Suppressor macrophage treated with lipopolysaccharide for 1 hour (primary cell): ENCODE measurements at places on chromosomes 16 and 17.

DNA sequence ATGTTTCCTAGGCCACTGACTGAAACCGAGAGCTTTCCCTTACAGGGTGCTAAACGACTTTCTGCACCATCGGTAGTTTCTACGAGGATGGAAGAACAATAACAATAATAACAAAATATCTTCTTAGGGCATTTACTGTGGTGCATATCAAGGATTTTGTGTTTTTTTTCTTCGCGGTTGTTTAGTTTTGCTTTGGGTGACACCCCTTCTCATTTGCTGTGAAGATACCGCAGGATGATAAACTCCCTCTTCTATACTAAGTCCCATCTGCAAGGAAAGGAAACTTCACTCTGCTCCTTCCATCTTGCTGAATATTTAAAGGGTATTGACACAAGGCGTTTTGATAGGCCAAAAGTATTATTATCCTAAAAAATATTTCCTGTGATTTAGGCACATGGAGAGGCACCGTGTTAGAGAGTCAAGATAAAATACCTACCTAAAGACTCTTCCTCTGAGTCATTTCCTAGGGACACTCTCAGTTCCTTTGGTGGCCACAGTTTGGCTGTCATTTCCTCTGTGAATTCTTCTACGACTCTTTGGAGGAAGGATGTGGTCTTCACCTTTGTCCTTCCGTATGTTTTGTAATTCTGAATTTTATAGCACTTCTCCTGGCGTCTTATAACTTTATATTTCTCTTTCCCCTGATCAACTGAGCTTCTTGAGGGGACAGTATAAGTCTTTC, 318.8 kb downstream of the CDH13 start:
- no peak for DNase-seq

DNA sequence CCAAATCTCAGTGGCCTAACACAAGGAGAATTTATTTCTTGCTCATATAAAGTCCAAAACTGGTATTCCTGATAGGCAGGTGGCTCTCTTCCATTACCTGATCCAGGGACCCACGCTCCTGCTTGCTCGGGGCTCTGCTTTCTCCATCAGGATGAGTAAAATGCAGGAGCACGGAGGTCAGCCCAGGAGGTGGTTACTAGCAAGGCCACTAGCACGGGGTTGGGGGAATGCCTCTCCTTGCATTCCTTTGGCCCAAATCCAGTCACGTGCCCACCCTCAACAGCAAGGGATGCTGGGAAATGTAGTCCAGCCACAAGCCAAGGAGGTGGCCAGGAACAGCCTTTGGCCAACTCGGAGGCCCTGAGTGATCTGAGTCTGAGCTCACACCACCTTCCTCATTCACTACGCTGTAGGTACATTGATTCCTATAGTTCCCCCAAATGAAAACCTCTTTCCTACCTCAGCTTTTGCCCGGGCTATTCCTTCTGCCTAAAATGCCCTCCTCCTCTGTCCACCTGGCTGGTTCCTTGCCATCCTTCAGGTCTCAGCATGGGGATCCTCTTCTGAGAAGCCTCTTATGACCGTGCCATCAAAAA, 38.3 kb upstream of the HAPSTR1 start:
- DNase-seq: peak; percentile 73

DNA sequence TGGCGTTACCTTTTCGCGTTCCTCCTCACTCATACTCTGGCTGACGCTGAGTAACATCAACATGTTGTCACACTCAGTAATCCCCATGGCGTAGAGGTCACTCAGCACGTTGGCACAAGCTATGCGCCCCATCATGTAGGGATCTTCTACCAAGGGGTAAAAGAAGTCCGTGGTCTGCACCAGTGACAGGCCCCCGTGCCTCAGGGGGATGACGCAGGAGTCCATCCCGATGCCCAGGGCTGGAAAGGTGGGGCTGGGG, 596 bp downstream of the SEPHS2 start:
- no peak for DNase-seq

DNA sequence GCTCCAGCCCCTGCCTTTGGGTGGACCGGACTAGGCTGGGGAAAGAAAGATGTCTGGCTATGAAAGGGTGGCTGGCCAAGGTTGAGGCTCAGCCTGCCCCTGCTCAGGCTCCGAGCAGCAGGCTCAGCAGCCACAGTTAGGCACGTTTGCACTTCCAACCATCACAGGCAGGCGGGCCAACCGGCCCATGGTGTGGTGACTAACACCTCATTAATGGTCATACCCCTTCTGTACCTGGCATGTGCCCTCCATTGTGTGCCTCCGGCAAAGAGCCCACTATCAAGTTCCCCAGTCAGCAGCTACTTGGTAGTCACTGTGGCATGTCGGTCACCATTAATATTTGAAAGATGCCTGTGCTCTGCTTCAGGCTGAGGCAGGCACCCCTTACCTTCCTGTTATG, 6.7 kb downstream of the TBC1D24 start:
- no peak for DNase-seq

DNA sequence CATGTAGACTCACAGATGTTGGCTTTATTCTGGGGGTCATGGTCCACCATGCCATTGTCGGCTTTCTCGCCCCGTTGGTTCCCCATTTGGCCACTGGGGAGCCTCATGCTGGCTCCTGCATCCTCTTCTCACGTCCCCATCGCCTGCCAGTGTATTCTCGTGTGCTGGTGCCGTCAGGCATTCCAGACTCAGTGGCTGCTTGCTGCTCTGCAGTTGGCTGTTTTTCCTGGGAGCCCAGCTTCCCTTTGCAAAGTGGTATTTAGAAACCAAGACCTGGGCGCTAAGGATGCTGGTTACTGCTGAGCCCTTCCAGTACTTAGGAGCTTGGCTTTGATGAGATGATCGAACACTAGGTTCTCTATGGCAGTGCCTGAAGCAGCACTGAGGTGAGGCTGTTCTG, 19.1 kb downstream of the CRAMP1 start:
- DNase-seq: no peak

GRCh38 chr17:1557355-1558095, 5.1 kb downstream of the PITPNA start:
- peak; percentile 55 for DNase-seq
